ENCODE measurements at places on chromosomes 2 and 18.

DNA sequence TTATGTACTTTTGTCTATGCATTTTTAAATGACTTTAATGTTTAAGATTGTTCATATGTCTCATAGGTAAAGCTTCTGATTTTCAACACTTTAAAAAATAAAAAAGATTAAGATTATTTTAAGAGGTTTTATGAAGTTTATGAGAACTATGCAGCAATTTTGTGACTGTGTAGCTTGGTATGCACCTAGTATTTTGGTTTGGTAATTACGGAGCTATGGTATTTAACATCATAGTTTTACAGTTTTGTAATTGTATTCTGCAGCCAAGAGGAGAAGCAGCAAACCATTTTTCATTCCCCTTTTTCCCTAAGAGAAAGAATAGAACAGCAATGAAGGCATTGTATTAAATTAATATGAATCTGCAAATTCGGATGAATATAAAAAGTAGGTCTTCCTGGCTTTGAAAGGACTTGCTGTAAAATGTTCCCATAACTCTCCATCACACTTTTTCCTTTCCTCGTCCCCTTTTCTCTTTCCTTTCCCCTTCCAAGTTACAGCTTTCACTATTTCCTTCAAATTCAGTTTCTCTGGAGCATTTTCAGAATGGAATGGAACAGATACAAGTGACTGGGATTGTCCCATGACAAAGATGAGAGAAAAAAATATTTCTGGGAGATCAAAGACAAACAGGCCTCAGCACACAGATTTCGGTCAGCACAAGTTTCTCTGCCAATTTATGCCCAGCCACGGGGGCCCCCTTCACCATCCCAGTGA lies 26.1 kb upstream of the PIEZO2 start:
- no peak for DNase-seq

DNA sequence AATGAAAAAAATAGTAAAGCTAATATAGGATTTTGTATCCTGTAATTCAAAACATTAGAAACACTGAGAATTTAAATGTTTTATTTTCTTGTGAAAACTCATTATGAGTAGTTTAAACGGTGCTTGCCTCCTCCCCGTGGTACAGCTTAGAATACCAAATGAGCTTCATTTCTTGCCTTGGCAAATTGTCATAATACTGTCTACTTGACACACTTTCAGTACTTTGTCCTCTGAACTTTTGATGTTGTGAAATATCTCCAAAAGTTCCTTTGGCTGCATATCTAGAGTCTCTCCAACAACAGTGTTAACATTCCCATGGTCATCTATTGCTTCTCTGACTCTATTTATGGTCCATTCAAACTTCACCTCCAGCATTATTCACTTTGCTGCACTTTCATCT lies 61.9 kb upstream of the EPB41L5 start:
- DNase-seq, result no peak

DNA sequence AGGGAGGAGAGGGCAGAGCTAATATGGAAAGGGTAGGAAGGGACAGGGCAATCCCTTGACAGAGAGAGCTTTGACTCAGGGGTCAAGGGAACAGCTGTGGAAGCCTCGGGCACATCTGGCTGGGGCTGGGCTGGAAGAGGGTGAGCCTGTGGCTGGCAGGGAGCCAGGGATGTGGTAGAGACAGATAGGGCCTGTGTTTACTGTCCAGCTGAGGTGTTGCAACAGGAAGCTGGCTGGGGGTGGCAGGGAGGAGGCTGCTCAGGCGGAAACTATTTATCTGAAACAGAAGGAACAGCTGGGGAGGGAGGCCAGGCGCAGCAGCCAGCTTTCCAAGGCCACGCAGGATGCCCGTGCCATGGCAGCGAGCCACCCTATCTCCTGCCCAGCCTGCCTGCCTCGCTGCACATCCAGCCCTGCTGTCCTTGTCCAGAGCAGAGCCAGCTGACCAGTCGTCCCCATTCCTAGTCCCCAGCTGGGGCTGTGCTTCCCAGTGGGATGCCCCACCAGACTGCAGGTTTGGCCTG lies 264.7 kb downstream of the CYP26B1 start:
- peak; percentile 6 for DNase-seq

DNA sequence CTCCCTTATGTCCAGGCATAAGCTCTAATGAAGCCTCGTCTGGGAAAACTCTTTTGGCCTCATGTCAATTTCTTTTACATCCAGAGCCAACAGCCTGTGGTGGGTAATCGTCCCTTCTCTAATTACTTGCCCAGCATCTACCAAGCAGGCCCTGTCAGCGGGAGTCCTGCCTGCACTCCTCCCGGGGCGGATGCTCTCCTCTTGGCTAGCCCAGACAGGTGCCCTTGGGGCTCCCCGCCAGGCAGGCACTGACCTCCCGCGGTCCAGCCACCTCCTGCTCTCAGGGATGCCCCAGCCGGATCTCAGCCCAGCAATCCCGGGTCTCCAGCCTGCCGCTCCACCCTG lies 74.2 kb downstream of the NCAPH start:
- DNase-seq, result no peak

GRCh38 chr2:136183097-136183496 lies 65.1 kb upstream of the CXCR4 start:
- DNase-seq, result no peak

- no peak for DNase-seq
Observed at GRCh38 chr2:168450171-168450570, 5.9 kb upstream of the CERS6 start.

DNA sequence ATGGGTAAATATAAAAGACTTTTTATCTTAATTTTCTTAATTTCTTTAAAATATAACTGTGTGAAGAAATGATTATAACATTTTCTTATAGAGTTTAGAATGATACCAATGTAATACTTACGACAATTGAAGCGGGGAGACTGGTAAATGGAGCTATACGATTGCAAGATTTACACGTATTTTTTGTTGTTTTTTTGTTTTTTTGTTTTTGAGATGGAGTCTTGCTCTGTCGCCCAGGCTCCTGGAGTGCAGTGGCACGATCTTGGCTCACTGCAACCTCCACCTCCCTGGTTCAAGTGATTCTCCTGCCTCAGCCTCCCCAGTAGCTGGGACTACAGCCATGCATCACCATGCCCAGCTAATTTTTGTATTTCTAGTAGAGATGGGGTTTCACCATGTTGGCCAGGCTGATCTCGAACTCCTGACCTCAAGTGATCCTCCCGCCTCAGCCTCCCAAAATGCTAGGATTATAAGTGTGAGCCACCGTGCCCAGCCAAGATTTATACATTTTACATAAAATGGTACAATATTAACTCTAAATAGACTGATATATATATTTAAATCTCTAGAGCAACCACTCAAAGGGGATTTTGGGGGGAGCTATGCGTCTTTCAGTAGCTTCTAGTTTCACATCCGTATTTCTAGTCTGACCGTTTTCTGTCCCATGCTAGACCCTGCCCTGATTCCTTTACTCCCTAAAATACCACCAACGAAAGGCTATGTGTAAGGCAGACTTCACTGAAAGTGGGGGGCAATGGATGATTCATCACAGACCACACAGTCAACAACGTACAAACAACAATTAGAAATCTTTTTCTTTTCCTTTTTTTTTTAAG lies 28.2 kb upstream of the ATG16L1 start:
- no peak for DNase-seq

DNA sequence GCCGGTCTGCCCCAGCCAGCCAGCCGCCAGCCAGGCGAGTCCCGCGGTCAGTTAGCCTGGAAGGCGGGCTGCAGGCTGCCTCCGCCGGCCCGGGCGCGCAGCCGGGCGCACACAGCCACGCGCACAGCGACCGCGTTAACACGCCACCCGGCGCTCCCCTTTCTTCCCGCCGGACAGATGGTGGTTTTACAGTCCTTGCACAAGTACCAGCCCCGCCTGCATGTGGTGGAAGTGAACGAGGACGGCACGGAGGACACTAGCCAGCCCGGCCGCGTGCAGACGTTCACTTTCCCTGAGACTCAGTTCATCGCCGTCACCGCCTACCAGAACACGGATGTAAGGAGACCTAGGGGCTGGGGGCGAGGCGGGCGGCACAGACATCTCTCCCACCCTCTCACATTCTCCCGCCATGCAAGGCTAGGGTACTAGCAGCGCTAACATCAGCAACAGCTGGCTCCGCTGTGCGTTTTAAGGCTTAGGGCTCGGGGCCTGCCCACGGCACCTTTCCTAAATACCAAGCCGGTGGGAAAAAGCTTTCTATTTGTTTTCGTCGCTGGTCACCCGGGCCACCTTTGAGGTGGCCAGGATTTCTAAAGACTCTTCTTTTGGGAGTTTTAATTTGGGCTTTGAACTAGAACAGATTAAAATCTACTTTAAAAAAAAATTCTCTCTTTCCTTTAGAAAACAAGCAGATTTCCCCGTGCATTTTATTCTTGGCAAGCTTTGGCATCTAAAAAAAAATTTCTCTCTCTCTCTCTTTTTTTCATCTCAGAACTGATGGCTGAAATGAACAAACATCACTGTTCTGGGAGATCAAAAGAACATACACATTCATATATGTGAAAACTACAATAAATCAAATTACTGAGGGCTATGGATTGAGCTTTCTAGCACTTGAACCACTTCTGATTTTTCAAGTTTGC lies 2.9 kb downstream of the TBR1 start:
- DNase-seq, result no peak

- DNase-seq, result no peak
Observed at GRCh38 chr2:183536714-183537113, 412.5 kb downstream of the NUP35 start.

DNA sequence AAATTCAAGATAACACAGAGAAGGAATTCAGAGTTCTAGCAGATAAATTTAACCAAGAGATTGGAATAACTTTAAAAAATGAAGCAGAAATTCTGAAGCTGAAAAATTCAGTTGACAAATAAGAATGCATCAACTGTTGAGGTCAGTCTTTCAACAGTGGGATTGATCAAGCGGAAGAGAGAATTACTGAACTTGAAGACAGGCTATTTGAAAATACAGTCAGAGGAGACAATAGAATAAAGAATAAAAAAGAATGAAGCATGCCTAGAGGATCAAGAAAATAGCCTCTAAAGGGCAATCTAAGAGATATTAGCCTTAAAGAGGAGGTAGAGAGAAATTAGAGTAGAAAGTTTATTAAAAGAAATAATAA lies 27.7 kb upstream of the ITGAV start:
- no peak for DNase-seq

- DNase-seq, result no peak
Observed at GRCh38 chr2:3650140-3650920, 7.7 kb upstream of the ALLC start.

GRCh38 chr2:72051204-72051603 lies 96.5 kb downstream of the CYP26B1 start:
- no peak for DNase-seq

GRCh38 chr2:213251618-213252017 lies 32.6 kb upstream of the SPAG16 start:
- peak; percentile 81 for DNase-seq

- DNase-seq, result no peak
Observed at GRCh38 chr2:225013425-225014365, 28.6 kb downstream of the DOCK10 start.

DNA sequence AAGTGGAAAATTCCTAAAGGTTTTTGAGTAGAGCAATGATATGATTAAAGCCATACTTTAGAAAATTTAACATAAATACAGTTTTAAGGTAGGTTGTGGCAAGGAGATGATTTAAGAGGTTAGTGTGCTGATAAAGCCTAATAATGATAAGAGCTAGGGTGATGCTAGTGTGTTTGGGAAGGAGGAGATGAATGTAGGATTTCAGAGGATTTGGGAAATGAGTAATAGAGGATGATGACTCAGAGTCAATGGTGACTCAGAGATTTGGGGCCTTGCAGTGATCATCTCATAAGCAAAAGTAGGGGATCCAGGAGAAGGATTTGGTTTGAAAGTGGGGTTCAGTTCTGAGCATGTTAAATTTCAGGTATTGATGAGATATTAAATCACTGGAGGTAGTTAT lies 23.3 kb downstream of the STAMBP start:
- no peak for DNase-seq

DNA sequence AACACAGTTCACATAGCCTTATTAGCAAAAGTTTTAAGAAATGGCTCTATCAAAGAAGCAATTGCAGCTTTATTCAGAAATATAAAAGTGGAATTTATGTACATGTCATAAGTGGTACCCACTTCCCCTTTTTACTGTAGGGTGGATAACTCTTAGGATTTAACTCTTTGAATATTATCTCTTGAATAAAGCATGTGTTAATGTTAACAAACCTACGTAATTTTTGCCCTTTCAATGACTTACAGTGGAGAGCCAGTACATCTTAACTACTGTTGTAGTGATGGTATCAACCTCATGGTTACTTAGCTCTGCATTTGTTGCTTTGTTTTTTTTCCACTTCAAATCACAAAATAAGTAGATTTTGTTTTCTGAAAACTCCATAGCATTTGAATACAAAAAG lies 8.8 kb downstream of the NABP1 start:
- DNase-seq, result no peak

DNA sequence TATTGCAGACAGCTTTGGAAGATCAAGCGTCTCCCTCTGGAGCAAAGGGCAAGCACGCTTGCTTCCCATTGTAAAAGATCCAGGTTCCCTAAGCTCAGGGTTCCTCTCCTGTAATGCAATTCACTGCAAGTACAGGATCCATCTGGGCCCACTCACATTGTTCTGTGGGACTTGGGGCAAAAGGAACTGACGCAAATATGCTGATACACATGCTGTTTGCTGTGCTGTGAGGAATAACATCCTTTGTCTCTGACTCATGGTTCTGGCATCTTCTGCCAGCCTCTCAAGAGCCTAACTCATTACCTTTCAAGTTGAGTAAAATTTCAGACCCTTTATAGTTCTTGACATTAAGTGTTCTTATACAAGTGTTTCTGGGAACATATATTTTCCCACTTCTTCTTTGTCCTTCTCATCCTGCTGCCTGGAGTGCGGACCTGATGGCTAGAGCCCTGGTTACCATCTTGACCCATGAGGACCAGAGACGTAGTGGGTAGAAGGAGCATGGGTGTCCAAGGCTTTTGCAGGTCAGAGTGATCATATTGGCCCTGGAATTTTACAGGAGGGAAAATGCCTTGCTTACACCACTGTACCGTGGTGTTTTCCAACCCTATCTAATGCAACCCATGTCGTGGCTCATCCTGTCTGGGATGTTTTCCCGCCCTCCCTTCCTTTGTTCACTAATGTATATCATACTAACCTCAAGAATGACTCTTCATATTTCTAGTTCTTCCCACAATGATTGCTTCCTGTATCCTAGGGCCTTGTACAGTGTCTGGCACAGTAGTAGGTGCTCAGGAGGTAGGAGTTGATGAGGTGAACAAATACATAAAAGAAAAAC lies 145.7 kb upstream of the GLI2 start:
- DNase-seq, result no peak

DNA sequence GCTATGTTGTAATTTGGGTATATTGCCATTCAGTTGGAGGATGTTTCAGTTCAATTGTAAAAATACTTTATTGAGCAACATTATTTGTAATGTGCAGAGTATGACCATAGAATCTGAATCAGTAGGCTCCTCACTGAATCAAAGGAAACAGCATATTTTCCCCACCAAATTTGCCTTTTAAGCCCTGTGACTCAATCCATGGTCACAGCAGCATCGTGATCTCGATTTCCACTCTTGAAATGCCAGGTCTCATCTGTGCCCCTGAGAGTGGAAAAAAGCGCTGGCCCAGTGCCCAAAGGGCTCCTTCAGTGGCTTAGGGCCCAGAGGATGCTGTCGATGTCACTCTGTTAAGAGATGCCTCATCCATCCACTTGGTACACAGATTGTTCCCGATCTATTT lies 57.5 kb downstream of the FHOD3 start:
- DNase-seq, result no peak
